Smooth muscle cell of the brain vasculature (primary cell): ENCODE measurements at places on chromosomes 7 and 10.

- no peak for DNase-seq
Measured at GRCh38 chr7:1120791-1121190, 32.9 kb downstream of the GPER1 start.

DNA sequence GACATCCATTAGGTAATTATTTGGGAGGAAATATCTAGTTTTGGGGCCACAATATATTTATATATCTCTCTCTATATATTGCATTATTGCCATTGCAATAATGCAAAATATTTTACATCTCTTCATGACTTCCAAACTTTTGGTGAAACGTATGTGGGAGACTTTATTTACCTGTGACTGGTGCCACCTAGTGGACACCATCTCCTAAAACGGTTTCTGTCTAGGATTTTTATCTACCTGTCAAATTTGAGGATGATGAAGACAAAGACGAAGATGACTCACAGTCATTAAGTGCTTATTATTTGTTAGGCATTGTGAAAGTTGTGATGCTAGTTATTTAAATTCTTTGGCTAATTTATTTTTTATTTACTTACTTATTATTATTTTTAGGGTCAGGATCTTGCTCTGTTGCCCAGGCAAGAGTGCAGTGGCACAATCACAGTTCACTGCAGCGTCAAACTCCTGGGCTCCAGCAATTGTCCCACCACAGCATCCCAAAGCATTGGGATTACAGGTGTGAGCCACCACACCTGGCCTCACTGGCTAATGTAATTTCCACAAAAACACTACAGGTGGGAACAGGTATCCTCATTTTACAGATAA is 18.7 kb upstream of the CBLL1 start:
- peak; percentile 36 for DNase-seq

GRCh38 chr10:89836840-89837164 is 135.4 kb downstream of the KIF20B start:
- no peak for DNase-seq

DNA sequence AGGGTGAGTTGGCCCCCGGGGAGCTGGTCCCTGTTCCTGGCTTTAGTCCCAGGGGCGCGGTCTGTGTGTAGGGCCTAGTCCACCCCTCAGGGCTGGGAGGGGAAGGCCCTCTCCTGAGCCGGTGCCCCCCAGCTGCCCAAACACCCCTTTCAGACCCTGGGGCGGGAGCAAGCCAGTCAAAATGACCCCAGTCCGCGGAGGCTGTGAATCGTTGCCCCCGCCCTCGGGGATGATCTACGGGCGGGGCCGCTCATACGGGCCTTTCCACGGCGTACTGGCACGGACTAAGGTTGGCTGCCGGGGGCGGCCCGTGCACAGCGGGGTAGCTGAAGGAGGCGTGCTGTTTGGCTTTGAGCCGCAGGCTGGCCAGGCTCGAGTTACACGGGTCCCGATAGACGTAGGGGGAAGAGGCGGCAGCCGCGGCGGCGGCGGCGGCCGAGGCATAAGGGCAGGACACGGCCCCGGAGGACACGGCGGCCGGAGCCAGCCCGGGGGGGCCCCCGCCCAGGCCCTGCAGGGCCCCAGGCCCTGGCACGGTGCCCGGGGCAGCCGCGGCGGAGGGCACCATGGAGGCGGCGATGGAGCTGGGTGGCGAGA is 4.3 kb downstream of the ELOVL3 start:
- peak; percentile 26 for DNase-seq

- DNase-seq = no peak
Measured at GRCh38 chr7:30327813-30328212, 43.4 kb downstream of the ZNRF2 start.

DNA sequence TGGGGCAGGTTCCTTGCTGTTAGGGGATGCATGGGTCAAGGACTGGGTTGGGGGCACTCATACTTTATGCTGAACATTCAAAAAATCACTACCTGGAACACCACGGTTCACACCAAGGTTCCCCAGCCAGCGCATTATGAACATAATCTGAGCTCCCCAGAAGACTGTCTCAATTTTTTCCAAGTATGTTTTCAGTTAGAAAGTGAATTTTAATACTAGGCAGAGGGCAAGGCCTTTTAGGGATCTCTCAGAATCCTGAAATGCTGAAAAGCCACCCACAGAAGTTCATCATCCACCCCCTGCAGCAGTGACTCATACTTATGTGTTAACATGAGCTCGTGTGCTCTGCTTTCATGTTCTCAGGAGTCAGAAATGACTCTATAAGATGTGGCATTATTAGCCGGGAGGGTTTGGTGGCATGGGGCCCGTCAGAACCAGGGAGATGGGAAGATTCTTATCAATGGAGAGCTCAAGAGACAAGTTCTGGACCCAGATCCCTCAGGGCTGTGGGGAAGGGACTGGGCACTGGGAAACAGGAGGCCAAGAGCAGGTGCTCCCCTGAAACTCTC is 185.2 kb upstream of the ITGB1 start:
- peak; percentile 67 for DNase-seq

GRCh38 chr10:119896937-119897770 is 4.6 kb downstream of the SEC23IP start:
- DNase-seq = no peak

GRCh38 chr7:157470017-157470322 is 133.2 kb downstream of the DNAJB6 start:
- no peak for DNase-seq

GRCh38 chr10:38094927-38095574 is 914 bp downstream of the ZNF37A start:
- DNase-seq = no peak

DNA sequence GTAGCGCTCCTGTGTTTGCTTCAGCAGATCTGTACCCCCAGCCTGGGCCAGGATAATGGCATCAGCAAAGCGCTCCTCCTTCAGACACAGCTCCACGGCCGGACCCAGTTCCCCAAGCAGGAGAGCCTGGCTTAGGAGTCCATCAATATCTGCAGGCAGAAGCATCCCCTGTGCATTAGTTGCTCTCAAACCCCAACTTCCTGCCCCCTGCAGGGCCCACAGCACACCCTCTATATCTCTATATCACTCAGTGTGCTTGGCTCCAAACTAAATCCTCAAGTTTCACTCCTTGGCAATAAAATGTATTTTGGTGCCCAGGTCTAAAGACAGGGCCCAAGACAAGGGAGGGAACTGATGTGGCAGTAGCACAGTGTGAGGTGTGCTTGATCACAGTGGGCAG is 21.6 kb downstream of the SEC31B start:
- DNase-seq = no peak

- DNase-seq = no peak
Measured at GRCh38 chr10:79905322-79906314, 43.3 kb downstream of the SFTPD start.

DNA sequence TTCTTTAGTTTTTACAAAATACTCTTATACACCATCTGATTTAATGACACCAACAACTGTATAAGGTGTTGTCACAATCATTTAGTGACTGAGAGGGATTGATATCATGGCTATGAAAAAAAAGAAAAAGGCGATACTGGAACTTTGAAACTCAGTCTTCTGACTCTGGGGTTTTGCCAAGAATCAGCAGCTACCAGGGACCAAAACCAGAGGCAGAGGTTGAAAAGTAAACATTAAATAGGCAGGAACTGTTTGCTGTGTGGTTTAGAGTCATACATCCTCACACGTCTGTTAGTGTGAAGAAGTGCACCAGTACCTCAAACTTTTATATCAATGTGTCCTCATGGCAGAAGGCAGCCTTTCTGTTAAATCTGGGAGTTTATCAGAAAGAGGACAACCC is 19.9 kb upstream of the GGCT start:
- DNase-seq = no peak

GRCh38 chr7:35553519-35553918 is 141.4 kb downstream of the HERPUD2 start:
- no peak for DNase-seq

- DNase-seq = no peak
Measured at GRCh38 chr10:118521415-118522117, 73.9 kb downstream of the PRLHR start.

DNA sequence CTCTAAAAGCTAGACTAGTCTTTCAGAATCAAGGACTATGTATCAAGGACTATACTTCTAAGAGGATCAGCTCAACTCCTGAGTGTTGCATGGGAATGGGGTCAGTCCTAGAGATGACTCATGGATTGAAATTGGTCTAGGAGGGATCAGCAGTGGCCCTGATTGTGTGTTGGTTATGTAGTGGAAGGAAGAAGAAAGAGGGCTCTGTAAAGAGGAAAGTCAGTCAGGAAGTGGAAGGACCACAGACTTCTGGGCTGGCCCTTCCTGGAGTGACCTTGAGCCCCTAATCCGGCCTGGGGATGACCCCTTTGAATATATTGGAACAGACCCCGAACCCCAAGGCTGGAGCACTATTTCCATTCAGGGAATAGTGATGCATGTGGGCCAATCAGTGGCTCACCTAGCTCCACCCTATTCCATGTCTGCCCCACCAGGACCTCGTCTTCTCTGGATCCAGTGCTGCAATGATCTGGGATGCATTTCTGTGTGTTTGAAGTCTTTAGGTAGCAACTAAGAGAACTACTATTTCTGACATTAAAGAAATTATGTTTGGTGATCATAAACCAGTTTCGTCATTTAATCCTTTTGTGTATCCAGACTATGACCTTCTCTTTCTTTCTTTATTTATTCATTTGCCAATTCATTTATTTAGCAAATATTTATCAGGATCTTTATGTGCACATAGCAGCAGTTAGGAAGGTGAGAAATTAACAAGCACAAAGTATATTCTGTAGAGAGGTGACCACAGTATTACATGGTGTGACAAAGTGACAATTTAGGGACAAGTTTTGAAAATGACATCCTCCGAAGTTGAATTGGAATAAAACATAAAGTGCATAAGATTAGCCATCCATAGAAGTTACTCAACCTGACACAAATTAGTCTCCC is 48.6 kb upstream of the KIF5B start:
- DNase-seq = no peak

GRCh38 chr7:50281680-50282445 is 22.7 kb upstream of the IKZF1 start:
- DNase-seq = no peak

- DNase-seq = no peak
Measured at GRCh38 chr10:70622981-70623844, 20.7 kb upstream of the PRF1 start.

DNA sequence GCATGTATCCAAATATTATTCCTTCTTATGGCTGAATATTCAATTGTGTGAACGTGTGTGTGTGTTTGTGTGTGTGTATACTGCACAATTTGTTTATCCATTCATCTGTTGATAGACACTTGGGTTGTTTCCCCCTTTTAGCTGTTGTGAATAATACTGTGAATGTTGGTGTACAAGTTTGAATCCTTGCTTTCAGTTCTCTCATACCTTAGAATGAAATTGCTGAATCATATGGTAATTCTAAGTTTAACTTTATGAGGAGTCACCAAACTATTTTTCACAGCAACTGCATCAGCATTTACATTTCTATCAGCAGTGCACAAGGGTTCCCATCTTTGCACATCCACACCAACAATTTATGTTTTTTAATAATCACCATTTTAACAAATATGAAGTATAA is 86.9 kb upstream of the GATAD1 start:
- no peak for DNase-seq

- no peak for DNase-seq
Measured at GRCh38 chr10:69334302-69335062, 56.2 kb downstream of the HK1 start.

DNA sequence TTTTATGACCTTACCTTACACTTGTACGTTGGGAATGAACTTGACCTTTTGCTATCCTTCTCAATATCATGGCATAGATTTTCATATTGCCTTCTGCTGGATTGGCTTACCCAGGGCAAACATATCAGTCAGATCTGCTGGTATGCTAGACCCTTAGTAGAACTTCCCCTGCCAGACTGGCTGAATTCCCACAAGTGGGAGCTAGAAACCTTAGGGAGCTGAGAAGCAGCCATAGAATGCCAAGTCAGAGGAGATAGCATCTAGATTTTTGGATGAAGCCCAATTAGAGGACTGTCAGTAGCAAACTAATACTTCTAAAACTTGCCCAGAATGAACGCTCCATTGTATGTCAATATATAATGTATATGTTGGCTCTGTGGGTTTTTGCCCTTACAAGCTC is 385.0 kb downstream of the NXPH1 start:
- DNase-seq = no peak
